ENCODE measurements at places on chromosomes 1 and 21.

DNA sequence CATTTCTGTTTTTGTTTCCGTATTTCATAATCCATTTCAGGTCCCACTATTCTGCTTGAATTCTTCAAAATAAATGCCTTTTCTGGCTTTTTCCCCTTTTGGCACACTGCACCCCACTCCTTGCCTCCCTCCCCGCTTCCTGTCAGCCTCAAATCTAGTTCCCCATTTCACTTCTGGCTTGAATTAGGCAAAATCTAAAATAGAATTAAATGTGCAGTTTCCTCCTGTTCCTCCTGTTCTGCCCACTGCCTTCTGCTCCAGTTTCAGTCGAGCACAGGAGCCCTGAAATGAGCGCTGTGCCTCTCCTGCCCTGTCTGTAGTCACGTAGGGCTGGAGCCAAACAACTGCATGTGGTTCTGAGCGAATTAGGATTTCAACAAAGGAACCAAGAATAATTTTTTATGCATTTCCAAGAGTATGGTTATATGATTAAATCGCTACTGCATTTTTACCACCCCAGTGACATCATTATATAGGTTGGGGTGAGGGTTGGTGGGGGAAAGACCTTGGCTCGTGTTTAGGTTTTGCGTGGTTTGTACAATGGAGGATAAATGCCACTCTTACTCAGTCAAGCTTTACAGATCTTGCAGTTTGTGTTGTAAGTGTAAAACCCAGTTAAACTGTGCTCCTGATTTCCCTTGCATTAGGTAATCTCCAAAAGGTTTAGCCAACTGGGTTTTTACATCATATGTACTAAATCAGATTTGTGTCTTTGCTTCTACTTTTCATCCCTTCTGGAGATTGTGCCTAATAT, 114.9 kb downstream of the VPS13D start:
- DNase-seq = peak; percentile 3

DNA sequence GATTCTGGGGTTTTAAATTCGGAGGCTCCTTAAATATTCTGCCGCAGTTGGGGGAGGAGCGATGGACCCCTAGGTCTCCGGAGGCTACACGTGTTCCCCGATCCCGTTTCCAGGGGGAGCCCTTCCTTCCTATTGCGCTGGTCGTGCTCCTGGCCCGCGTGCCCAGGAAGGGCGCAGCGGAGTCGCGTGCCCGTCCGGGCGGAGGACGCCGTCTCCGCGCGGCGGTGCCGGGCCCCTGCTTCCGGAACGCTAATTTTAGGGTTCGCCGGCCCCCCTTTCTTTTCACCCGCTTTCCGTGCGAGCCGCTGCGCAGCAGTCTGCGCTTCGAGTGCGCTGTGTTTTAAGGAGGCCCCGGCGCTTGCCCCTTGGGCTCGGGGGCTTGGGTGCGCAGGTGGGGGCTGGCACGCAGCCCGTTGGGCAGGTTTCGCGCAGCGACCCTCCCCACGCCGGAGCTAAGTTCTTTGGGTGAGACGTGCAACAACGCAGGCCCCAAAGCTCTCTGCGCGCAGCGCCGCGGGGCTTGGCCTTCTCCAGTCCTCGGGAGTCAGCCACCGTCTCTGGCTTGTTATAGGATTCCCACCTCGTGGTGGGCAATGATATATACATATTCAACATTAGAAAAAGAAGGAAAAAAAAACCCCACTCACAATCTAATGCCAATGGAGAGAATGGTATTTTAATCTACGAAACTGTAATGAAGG, 43.5 kb upstream of the DNAJC6 start:
- DNase-seq = peak; percentile 36

DNA sequence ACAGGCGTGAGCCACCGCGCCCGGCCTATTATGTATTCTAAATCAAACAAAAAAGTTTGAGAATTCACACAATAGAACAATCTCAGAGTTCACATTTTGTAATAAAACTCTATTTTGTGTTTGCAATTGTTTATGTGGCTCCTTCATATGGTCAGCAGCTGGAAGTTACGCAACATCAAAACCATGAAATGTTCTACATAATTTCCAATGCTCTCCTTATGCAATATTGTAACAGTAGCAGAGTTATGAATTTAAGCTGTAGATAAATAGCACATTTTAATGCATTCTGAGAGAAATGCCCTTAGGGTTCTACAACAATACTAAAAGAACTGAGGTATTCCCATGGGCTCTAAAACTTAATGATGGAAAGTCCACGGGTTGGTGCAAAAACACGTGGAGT, 62.3 kb upstream of the COL11A1 start:
- no peak for DNase-seq

GRCh38 chr21:43287795-43288755, 119.3 kb downstream of the CRYAA start:
- no peak for DNase-seq

GRCh38 chr1:89523572-89524368, 859 bp upstream of the LRRC8B start:
- DNase-seq = peak; percentile 72

DNA sequence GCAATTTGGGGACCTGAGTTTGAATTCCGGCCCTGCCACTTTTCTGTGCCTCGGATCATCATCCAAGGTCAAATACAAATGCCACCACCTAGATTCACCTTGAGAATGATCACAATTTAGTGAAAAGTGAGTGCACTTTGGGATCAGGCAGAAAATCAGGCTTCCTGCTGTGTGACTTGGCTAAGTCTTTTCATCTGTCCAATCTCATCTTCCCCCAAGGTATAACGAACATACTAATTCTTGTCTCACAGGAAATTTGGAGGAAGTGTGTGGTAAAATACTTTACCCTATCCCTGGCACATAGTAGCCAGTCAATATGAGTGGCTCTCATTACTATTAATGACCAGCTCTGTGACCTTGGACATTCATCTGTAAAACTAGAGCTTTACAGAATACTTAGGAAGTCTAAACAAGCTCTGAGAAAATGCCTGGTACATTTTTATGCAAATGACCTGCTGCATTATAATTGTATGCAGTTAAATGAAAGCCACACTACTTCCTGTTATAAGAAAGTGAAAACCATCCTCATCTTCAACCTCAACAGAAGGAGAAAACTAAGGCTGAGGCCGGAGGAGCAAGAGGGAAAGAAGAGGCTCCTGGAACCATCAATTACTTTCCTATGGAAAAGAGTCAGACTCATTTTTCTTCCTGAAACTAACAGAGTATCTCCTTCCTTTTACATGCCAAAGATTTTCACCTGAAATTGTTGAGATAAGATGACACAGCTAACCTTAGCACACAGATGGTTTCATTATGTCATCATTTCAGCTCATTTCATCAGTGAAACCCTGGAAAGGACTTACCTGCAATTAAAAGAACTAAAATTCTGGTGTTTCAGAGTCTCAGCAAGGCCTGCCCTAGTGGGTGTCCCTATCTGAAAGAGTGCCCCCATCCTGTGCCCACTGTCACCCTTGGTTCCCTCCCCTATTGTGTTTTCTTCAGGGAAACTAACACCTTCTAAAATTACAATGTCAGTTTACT, 32.6 kb upstream of the RGS8 start:
- peak; percentile 2 for DNase-seq

- DNase-seq = no peak
Measured at GRCh38 chr1:116807394-116808199, 53.4 kb downstream of the CD2 start.

DNA sequence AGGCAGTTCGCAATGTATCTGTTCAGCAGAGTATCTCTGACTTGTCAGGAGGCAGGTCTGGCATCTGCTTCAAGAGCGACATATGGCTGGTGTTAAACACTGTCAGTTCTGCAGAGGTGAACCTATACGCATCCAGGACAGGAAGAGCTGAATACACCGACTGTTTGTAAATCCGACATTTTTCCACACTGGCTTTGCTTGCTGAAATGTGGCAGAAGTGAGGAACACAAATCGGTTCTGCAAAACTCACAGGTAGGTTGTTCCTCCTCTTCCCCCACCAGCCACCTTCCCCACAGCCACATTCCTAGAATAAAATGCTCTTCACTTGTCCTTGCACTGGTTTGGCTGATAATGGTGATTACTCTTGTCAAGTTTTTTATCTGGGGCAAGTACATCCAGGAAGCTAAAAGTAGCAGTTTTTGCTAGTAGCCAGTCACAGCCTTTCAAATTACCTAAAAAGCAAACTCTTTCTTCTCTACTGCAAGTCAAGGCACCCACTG, 289.2 kb downstream of the GRIK1 start:
- DNase-seq = no peak

DNA sequence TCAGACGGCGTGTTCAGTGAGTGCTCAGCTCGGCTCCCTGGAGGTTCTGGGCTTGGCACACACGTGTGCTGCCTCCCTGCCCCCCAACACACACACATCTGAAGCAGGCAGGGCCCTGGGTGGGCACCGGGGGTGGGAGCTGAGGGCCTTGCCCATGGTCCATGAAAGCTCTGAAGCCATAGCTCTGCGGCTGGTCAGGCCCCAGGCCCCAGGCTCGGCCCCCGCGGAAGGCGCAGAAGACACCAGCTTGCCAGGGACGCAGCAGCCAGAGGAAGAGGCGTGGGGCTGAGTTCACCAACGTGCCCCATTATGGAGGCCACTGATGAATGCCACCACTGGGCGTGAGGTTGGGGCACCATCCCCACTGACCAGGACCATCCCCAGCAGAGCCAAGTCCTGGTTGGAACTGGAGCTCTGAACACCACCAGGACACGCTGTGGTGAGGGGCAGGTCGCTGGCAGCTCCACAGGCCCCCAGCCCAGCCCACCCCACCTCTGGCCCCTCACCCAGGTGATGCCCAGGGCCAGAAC, 4.2 kb downstream of the AURKAIP1 start:
- DNase-seq = no peak

GRCh38 chr1:44543064-44543744, 131.1 kb downstream of the TMEM53 start:
- no peak for DNase-seq

DNA sequence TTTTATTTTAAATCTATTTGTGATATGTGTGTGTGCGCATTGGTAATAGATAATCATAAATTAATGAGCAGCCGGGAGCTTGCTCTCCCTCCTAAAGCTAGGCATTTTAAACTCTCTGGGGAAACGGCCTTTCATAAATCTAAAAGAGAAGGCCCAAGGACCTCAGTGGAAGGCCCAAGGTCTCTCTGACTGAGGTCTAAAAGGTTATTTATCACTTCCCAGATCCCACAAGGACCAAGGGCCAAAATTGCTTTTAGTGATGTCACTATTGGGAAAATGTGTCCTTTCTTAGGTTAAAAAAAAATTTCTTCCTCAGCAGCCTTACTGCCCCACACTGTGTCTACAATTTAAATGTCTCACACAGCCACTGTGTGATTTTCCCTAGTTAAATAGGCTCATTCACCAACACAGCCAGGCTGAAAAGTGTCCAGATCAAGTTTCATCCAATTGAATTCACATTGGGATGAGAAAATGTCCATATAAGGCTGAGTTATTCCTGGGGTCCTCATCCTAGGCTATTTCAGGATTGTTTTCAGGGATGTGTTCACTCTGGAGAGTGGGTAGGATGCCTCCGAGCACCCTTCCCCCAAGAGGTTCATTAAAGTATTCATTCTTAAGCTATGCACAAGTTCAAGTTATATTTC, 46.1 kb downstream of the SLC44A3 start:
- no peak for DNase-seq

GRCh38 chr21:27426196-27426595, 459.3 kb upstream of the ADAMTS5 start:
- no peak for DNase-seq

- DNase-seq = no peak
Measured at GRCh38 chr1:227131193-227131592, 187.1 kb downstream of the CDC42BPA start.

- no peak for DNase-seq
Measured at GRCh38 chr21:39005502-39005787, 177.8 kb downstream of the PSMG1 start.

GRCh38 chr1:206905295-206906164, 8.3 kb downstream of the IL24 start:
- peak; percentile 11 for DNase-seq

DNA sequence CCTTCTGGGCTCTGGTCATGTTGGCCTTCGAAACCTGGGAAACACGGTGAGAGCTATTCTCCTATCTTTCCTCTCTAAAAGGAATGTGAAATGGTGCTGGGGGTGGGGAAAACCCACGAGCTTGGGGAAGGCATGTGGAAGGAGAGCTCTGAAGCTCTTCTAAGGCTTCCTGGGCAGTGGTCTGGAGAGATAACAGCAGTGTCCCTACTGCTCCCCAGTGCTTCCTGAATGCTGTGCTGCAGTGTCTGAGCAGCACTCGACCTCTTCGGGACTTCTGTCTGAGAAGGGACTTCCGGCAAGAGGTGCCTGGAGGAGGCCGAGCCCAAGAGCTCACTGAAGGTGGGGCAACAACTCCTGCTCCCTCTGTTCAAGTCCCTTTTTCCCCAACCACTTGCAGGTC, 2.8 kb downstream of the USP21 start:
- DNase-seq = no peak

- DNase-seq = no peak
Measured at GRCh38 chr1:38073534-38074301, 27.1 kb upstream of the POU3F1 start.

GRCh38 chr1:83583351-83584014, 415.4 kb downstream of the TTLL7 start:
- peak; percentile 29 for DNase-seq

GRCh38 chr1:214709241-214709640, 106.2 kb downstream of the CENPF start:
- no peak for DNase-seq

- no peak for DNase-seq
Measured at GRCh38 chr1:59900640-59901039, 25.9 kb downstream of the CYP2J2 start.

DNA sequence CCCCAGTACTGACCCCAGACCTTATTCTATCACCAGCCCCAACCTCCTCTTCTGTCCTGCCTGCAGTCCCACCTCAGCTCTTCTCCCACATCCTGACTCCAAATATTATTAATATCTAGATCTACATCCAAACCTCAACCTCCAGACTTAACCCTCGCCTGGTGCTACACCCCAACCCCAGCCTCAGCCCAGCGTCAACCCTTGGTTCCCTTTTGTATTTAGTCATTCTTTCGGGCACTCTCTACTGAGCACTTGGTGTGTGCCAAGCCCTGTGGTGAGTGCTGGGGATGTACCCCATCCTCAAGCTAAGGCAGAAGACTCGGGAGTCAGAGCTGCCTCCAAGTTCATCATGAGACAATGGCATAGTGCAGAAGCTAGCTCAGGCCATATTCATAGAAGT, 1.1 kb downstream of the SHISAL2A start:
- DNase-seq = peak; percentile 26

DNA sequence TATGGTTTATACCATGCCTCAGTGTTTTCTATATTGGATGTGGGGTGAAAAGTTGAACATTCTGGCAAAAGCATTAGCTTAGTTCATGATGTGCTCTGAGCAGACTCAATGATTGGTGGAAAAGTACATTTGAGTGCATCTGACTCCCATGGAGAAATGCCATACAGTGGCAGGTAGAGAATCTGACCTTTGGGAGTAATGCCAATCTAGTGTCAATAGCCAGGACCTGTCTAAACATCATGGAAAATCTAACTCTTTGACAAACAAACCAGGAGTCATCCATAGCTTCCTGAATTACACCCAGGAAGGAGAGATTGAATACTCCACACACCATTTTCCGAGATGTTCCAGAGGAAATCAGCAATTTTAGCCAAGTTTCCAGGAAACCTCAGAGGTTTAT, 51.0 kb downstream of the XCL1 start:
- DNase-seq = no peak

Measured in CD4-positive, alpha-beta T cell treated with Interleukin-21 for 1 hour (primary cell).